ENCODE measurements at places on chromosomes 5 and 9. TPM values are rescaled to one million over a fixed set of nuclear protein-coding genes. Genes with fewer than 3 reads are reported as not detected.
A peak's percentile ranks its signal among the peaks of the same experiment; 100 is the strongest.

GRCh38 chr9:116234081-116234480 lies 80.5 kb downstream of the PAPPA start:
- peak overlapping the region; percentile 78 for H3K27ac ChIP-seq
- no peaks in the 10 kb centered on the region for H3K27me3 ChIP-seq
- H3K4me1 ChIP-seq: peaks cover 23% of the 10 kb centered on the region
- DNase-seq: peak; percentile 99

GRCh38 chr5:15774632-15775031 lies 274.7 kb downstream of the FBXL7 start:
- no peaks in the 10 kb centered on the region for H3K36me3 ChIP-seq
- H3K4me1 ChIP-seq: no peaks in the 10 kb centered on the region
- no peak overlapping the region for H3K4me3 ChIP-seq
- no peak overlapping the region for H3K27ac ChIP-seq
- no peaks in the 10 kb centered on the region for H3K27me3 ChIP-seq
- no peak for DNase-seq

GRCh38 chr5:43664501-43665040 lies 61.6 kb downstream of the NNT start:
- no peak overlapping the region for H3K27ac ChIP-seq
- no peaks in the 10 kb centered on the region for H3K27me3 ChIP-seq
- H3K4me3 ChIP-seq: no peak overlapping the region
- H3K36me3 ChIP-seq: peaks cover 4% of the 10 kb centered on the region

Gene NR6A1
- total RNA-seq: 0.36 TPM

Gene PCDHA1
- not detected for total RNA-seq

Gene C7
- 0.54 TPM for total RNA-seq

Gene PCDHA9
- total RNA-seq: under 0.01 TPM
